ENCODE measurements at places on chromosomes 12 and 14. TPM values are rescaled to one million over a fixed set of nuclear protein-coding genes. Genes with fewer than 3 reads are reported as not detected.

DNA sequence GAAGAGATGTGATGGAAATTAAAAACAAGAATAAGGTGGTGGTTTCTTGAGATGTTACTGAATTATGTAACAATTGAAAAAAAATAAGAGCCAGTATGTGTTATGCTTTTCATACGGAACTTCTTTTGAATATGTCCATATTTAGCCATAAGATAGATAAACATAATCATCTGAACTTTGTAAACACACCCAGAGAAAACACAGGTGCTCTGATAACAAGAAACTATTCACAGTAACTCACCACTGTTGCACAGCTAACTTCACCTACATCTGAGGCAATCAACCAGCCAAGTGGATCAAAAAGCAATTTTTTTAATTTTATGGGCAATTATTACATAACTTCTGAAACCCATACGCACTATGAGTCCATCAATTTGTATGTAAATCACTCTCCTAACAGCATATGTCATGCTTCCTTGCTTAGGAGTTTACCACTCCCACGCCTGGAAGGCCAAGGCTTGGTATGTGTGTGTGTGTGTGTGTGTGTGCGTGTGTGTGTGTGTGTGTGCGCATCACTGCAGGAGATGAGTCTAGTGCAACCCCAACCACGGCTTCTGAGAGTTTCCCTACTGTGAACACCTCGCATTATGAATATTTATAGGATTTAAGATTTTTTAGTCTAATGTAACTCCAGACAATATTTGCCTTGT, 443.4 kb downstream of the BCAT1 start:
- H3K36me3 ChIP-seq: no peaks in the 10 kb centered on the region
- H3K27ac ChIP-seq: no peak overlapping the region
- no peaks in the 10 kb centered on the region for H3K27me3 ChIP-seq
- no peak for DNase-seq

DNA sequence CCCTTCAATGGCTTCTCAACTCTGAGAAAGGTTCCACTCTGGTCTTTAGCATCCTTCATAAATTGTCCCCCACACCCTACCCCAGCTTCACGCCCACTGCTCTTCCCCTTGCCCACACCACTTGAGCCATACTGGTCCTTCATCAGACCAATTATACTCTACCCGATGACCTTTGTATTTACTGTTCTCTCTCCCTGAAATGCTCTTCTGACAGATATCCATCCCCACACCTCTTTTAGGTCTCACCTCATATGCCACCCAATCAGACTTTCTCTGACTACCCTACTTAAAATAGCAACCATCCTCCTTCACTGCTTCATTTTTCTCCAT, 135.7 kb downstream of the MED13L start:
- H3K27me3 ChIP-seq: no peaks in the 10 kb centered on the region
- no peaks in the 10 kb centered on the region for H3K36me3 ChIP-seq

- H3K27ac ChIP-seq: no peak overlapping the region
- DNase-seq: no peak
- no peaks in the 10 kb centered on the region for H3K27me3 ChIP-seq
- no peak overlapping the region for H3K4me3 ChIP-seq
- no peaks in the 10 kb centered on the region for H3K4me1 ChIP-seq
These were observed 85.6 kb downstream of the SYNE2 start for GRCh38 chr14:63938198-63939005.

GRCh38 chr14:78162202-78162601, 8.0 kb upstream of the NRXN3 start:
- no peak for DNase-seq
- H3K4me3 ChIP-seq: no peak overlapping the region
- H3K4me1 ChIP-seq: no peaks in the 10 kb centered on the region
- H3K27ac ChIP-seq: no peak overlapping the region
- H3K27me3 ChIP-seq: no peaks in the 10 kb centered on the region

GRCh38 chr12:126384026-126384564, 1318.9 kb downstream of the AACS start:
- H3K27me3 ChIP-seq: no peaks in the 10 kb centered on the region
- H3K4me3 ChIP-seq: no peak overlapping the region
- H3K36me3 ChIP-seq: no peaks in the 10 kb centered on the region
- H3K27ac ChIP-seq: no peak overlapping the region
- no peaks in the 10 kb centered on the region for H3K4me1 ChIP-seq

DNA sequence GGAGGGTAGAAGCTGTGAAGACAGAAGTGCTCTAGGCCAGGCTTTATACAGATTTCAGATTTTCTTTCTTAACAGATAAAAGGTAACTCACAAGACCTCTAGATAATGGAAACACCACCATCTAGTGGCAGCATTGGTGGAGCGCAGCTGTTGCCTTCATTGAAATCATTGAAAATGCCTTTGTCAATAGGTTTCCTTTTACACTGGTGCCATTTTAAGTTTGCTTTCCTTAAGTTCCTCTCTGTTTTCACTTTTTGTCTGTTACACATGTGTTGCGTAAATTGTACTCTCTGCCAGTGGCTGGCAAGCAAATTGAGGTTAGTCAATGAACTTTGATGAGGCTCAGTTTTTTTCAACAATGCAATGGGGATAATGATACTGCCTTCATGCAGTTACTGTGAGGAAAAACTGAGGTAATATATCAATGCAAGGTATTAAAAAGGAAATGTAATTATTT, 31.1 kb downstream of the ALDH1L2 start:
- peak; percentile 58 for DNase-seq
- H3K27me3 ChIP-seq: no peaks in the 10 kb centered on the region
- H3K27ac ChIP-seq: no peak overlapping the region

DNA sequence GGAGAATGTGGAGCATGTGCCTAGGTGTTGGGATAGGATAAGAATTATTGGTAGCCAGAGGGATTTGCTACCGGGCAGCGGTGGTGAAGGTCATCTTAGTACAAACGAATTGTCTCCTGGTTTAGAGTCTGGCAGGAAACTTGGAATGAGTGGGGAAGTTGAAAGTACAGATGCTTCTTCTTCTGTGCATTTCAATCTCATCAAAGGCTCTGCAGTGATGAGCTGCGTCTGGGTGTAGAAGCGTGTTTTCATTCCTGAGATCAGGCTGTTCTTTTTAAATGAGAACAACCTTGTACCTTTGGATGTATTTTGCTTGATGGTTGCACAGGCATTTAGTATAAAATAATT, 2.1 kb downstream of the WNK1 start:
- peak overlapping the region; percentile 99 for H3K27ac ChIP-seq
- H3K4me3 ChIP-seq: peak overlapping the region; percentile 72
- no peaks in the 10 kb centered on the region for H3K27me3 ChIP-seq
- no peaks in the 10 kb centered on the region for H3K36me3 ChIP-seq
- no peak for DNase-seq

CHST11 gene
- 69.2 TPM for total RNA-seq

VRTN gene
- total RNA-seq: not detected

MYO1H gene
- not detected for total RNA-seq

SLC17A8 gene
- total RNA-seq: not detected

FGD6 gene
- total RNA-seq: 25.3 TPM

SETD1B gene
- 6.6 TPM for total RNA-seq

LGR5 gene
- under 0.01 TPM for total RNA-seq

TAS2R46 gene
- total RNA-seq: not detected

DHRS7 gene
- 64.5 TPM for total RNA-seq

SCNN1A gene
- total RNA-seq: 38.3 TPM

MYF6 gene
- total RNA-seq: not detected

All from uterus (tissue), 4 donors.